Fibroblast of the aortic adventitia (primary cell): ENCODE measurements at places on chromosomes 7 and 10. TPM values are rescaled to one million over a fixed set of nuclear protein-coding genes. Genes with fewer than 3 reads are reported as not detected.

DNA sequence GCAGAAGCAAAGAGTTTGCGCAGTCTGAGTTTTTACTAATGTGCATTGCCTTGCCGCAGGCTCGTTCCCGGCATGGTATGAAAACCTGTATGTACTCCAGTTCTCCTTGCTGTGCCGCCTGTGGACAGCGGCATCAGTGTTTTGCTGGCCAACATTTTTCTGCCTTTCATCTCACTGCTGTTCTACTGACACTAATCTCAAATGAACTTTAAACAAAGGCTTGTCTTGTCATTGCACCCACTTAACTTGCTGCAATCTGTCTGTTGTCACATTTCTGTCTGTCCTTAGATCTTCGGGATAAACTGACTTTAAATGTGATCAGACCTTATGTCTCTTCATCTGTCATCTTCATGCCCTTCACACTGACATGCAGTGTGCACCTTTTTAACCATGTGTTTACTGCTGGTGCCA is 71.7 kb upstream of the ZNRF2 start:
- DNase-seq = no peak

GRCh38 chr10:80760914-80761371 is 223.2 kb downstream of the SH2D4B start:
- no peak for DNase-seq

DNA sequence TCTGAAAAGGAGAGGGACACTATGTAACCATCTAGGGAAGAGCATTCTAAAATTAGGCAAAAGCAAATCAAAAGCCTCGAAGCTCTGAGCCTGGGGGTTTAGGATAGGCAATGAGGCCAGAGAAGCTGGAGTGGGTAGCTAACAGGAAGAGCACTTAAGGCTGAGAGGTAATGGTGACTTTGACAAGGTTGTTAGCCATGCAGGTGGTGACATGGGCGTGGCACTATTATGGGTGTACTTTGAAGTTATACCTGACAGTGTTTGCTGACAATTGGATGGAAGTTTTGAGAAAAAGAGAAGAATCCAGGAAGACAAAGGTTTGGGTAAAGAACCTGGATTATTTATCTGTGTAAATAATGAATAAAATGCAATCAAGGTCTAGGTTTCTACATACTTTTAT is 383.0 kb upstream of the SEMA3C start:
- DNase-seq = no peak

DDX50 gene
- total RNA-seq = 52.6 and 70.1 TPM in 2 replicates

DNA sequence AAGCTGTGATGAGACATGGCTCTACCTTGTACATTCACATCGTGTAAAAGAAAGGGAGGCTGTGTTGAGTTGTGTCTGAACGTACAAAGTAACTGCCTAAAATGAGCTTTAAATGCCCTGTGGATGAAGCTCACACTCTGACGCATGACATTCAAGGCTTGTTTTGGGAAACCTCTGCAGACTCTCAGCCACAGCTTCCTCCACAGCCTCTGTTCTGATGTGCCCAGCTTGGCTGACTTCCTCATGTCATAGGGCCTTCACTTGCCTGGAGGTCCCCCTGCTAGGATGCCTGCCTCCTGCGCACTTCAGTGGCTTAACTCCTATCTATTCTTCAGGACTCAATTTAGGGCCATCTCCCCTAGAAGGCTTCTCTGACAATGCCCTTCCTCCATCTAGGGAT is 230.0 kb upstream of the HABP2 start:
- DNase-seq = no peak

CYP2C19 gene
- total RNA-seq = not detected in 2 replicates

DNA sequence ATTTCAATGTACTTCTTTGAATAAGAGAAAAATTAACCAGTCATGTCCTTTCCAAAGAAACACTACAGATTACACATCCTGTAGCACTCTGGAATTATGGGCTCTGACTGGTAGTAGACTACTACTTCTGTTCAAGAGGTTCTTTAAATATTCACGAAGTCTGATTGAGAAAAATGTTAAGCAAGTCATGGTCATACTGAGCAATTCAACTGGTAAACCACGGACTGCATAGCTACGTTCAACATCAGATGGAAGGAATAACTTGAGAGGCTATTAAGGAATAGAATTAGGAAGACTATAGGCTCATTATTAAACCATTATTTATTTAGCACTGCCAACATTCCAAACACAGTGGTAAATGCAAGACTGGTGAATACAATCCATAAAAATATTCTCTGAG is 160.8 kb downstream of the IMMP2L start:
- no peak for DNase-seq

GRCh38 chr7:25877802-25878789 is 273.9 kb upstream of the NFE2L3 start:
- DNase-seq = no peak

TAS2R41 gene
- total RNA-seq = 0.09 TPM in 1 of 2 replicates, not detected in the other

- DNase-seq = no peak
These were observed 57.6 kb upstream of the HBP1 start for GRCh38 chr7:107111196-107111595.

- peak; percentile 54 for DNase-seq
These were observed 701 bp downstream of the STK17A start for GRCh38 chr7:43583424-43584194.

GATA3 gene
- not detected in 2 replicates for total RNA-seq

ABLIM1 gene
- total RNA-seq = 14.4 and 36.1 TPM in 2 replicates

- no peak for DNase-seq
These were observed 41.6 kb downstream of the PIK3AP1 start for GRCh38 chr10:96678725-96679124.

OR2A1 gene
- total RNA-seq = 0.27 TPM in 1 of 2 replicates, not detected in the other

DNA sequence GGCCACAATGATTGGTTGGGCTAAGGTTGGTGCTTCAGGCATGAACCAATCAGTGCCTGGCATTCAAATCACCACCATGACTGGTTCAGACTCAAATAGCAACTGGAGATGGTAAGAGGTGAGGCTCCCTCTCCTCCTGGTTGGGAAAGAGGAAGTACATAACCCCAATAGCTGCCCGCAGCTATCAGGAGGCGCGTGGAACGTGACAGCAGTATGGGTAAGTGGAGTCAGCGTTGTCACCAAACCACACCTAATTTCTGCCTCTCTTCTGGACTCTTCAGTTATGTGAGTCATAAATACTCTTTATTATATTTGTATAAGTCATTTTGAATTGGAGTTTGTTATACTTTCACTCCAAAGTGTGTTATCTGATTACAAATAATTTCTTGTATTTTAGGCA is 17.9 kb upstream of the ITGA8 start:
- DNase-seq = no peak

C10orf90 gene
- 1.1 TPM in 1 of 2 replicates, not detected in the other for total RNA-seq

DNA sequence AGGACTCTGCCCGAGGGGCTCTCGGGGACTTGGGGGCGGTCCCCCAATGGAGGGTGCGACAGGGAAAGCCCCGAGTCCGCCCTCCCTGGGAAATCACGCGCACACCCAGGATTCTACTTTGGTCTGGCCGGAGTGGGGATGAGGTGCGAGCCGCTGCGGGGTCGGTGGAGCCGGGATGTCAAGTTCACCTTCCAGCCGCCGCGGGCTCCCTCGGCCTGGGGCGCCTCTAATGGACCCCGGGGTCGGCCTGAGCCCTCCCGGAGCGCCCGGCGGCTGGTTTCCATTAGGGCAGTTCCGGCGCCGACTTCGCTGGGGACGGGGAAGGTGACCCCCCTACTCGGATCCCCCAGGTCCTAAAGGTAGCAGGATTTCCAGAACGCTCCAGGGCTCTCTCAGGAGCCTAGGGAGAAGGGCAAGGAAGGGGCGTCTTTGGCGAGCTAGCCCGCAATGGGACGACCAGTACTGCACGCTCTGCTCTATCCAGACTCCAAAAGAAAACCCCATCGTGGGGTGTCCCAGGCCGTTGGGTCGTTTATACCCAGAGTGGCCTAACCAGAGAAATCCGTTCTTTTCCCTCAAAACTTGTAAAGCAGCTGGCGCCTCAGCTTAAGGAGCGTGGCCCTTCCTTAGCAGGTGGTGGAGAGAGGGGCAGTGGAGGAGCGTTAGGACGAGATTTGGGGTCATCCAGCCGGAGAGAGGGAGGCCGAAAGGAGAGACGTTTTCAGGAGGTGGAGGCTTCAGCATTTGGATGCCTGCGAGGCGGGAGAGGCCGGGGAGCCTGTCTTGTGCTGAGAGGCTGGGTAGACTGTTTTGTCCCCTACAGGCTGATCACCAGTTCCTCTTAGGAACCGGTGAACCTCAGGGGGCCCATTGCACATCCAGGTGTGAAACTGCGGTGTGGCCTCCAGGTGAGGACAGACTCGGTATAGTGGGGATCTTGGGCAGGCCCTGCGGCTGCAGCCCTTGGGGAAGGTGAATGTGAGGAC is 860 bp upstream of the WDR86 start:
- no peak for DNase-seq

DNA sequence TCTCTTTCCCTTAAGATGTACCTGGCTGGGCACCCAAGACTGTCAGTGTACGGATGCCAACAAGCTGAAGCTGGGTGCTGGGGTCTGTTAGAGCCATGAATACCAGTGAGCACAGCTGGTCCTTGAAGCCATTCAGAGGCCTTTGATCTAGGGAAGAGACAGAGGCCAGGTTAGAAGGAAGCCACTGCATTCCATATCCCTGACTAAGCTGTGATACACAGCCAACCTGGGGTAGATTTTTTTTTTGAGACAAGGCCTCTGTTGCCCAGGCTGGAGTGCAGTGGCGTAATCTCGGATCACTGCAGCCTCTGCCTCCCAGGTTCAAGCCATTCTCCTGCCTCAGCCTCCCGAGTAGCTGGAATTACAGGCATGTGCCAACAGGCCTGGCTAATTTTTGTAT is 20.8 kb downstream of the ZDHHC16 start:
- DNase-seq = peak; percentile 35

DENND11 gene
- total RNA-seq = 7.6 and 10.2 TPM in 2 replicates

DNA sequence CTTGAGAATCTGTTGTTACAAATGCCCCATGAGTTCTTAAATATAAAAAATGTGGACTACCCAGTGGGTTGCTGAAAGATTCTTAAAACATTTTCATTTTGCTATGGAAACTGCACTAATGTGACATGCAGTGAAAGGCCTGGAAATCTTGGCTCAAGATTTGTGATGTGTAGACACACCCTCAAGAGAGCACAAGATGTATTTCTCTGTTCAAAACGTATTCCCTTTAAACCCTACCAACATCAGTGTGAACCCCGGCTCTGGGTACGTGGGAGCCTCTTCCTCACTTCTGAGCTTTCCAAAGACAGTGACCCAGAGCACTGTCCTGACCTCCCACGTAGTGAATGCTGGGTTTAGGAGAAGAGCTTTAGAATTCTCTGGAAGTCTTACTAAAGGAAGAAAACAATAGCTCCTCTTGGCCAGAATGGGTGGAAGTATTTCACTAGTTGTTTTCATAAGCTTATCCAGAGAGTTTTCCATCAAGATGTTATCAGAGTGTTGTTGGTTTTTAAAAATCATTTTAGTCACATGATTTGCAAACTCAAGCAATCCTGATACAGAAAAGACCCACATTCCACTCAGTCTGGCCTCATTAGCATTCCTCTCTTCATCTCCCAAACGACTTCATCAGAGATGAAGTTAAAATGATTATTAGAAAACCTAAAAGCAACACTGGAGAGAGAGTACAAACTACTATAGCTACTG is 81.5 kb upstream of the AFAP1L2 start:
- no peak for DNase-seq

VSTM4 gene
- 4.7 and 6.5 TPM in 2 replicates for total RNA-seq

ARHGAP22 gene
- total RNA-seq = 22.3 and 60.2 TPM in 2 replicates

DNA sequence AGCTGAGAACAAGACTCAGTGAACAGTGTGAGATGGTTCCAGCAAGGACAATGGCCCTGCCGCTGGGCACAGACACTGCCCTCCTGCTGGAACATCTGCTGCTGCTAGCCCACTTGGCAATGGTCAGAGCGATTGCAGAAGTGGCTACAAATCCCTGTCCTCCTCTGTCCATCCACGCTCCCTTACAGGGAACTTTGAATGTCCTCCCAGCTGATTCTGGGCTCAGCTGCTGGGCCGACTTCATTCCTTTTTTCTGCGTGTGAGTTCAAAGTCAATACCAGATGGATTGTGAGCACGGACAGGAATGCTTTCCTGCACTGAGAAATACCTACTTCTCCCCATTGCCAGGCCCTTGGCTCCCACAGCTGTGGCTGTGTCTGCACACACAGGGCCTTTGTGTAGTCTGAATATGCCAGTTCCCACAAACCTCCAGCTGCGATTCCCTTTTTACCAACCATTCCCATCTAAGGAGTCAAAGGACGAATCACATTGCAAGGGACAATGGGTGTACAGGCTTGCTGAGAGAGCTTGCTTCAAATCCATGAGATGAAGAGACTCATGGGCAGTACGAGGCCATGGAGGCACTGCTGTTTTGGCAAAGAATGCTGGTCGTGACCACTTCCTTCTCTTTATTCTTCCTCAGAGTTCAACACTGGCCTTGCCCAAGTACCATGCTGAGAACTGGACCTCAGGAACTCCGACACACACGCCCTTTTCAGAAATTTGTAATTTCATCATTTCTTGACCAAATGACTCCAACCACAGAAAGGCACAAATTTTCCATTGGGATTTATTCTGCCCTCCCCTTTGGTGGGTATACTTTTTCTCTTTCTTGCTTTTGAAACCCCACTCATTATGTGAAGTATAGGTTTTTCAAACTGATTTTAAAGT is 44.2 kb downstream of the BPGM start:
- peak; percentile 39 for DNase-seq

DNA sequence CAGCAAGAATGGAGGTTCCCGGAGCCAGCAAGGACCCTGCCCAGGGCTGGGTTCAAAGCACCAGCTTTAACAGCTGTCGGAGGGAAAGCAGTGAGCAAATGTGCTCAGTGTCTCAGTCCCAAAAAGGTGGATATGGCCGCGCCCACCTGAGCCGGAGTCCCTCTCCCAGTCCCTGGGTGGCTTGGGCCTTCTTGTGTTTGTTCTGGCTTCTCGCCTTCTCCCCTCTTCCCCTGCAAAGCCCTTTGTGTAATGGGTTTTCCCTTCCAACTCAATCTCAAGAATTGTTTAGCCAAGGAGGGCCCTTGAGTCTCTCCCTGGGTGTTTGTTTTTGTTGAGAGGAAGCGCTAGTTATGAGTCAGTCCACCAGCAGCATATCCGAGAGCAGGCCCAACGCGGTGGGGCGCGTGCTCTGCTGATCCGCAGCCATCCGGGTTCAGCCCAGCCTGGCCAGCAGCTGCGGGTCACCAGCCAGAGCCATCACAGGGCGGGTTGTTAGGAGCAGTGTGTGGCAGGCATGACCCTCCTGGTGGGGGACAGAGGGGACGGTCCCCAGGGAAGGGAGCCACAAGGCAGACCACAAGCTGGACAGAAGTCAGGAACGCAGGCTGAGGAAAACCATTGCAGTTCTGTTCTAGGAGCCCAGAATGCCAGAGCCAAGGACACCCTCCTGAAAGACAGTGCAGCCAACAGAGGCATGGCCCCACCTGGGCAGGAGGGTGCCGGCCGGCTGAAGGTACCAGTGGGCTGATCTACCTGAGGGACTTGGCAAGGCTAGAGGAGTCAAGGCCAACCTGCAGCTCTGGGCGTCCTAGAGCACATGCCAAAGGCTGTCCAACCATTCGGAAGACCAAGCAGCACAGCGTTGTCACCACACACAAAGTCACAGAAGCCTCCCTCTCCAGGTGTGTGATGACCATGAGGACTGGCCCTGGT is 21.3 kb downstream of the CALML3 start:
- DNase-seq = peak; percentile 94

GRCh38 chr10:23864631-23865147 is 344.2 kb upstream of the KIAA1217 start:
- no peak for DNase-seq

GRCh38 chr10:95440756-95441546 is 120.2 kb downstream of the SORBS1 start:
- no peak for DNase-seq
